ENCODE measurements at places on chromosomes 7 and 10. TPM values are rescaled to one million over a fixed set of nuclear protein-coding genes. Genes with fewer than 3 reads are reported as not detected.

- no peak for DNase-seq
- H3K4me3 ChIP-seq, result no peak overlapping the region
These were observed 32.6 kb upstream of the HABP2 start for GRCh38 chr10:113520261-113520660.

- H3K36me3 ChIP-seq, result no peaks in the 10 kb centered on the region
- H3K27ac ChIP-seq, result no peak overlapping the region
- no peak overlapping the region for H3K4me3 ChIP-seq
- H3K27me3 ChIP-seq, result no peaks in the 10 kb centered on the region
- no peak for DNase-seq
These were observed 472.0 kb upstream of the FZD8 start for GRCh38 chr10:36114141-36114540.

Gene JAKMIP3
- total RNA-seq, result 0.21 TPM

Gene HILPDA
- 72.3 TPM for total RNA-seq

Gene ANKRD16
- total RNA-seq, result 9.4 TPM

Gene CSTF2T
- total RNA-seq, result 29.5 TPM

Gene CFAP43
- not detected for total RNA-seq

Gene GHRHR
- total RNA-seq, result not detected

GRCh38 chr7:66429498-66430163 is 199.1 kb upstream of the KCTD7 start:
- H3K4me1 ChIP-seq, result no peaks in the 10 kb centered on the region
- H3K27me3 ChIP-seq, result no peaks in the 10 kb centered on the region
- DNase-seq, result no peak
- no peak overlapping the region for H3K27ac ChIP-seq
- H3K36me3 ChIP-seq, result no peaks in the 10 kb centered on the region

GRCh38 chr7:136324073-136324704 is 347.0 kb upstream of the MTPN start:
- H3K4me1 ChIP-seq, result no peaks in the 10 kb centered on the region
- DNase-seq, result no peak
- H3K27me3 ChIP-seq, result no peaks in the 10 kb centered on the region
- H3K36me3 ChIP-seq, result no peaks in the 10 kb centered on the region
- H3K4me3 ChIP-seq, result no peak overlapping the region

Gene PPIA
- 3,071 TPM for total RNA-seq

- DNase-seq, result no peak
- H3K27me3 ChIP-seq, result peaks cover 25% of the 10 kb centered on the region
- H3K4me3 ChIP-seq, result no peak overlapping the region
- H3K36me3 ChIP-seq, result no peaks in the 10 kb centered on the region
These were observed 148.2 kb upstream of the TNS3 start for GRCh38 chr7:47730142-47730541.

- H3K27ac ChIP-seq, result no peak overlapping the region
- H3K36me3 ChIP-seq, result no peaks in the 10 kb centered on the region
- H3K4me1 ChIP-seq, result peaks cover 18% of the 10 kb centered on the region
These were observed 589.8 kb downstream of the DNAJB6 start for GRCh38 chr7:157926521-157927150.

Gene DDC
- total RNA-seq, result 0.64 TPM

DNA sequence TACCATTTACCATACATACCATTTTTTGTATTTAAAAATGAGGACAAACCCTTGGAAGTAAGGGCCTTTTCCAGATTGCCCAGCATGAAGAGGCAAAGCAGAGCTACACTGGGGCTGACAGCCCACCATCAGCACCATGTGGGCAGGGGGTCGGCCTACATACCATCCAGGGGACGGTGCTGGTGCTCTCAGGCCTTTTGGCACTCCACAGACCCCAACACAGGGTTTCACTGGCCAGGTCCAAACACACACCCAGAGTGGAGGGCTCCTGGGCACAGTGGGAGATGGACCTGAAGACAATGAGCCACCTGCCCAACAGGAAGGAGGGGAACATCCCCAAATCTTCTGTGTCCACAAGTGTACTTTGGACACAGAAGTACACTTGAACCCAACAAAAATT is 69.2 kb upstream of the CAMK2B start:
- DNase-seq, result no peak
- H3K4me1 ChIP-seq, result no peaks in the 10 kb centered on the region
- no peak overlapping the region for H3K27ac ChIP-seq
- no peaks in the 10 kb centered on the region for H3K27me3 ChIP-seq
- no peak overlapping the region for H3K4me3 ChIP-seq

GRCh38 chr10:24727786-24728185 is 4.1 kb upstream of the ARHGAP21 start:
- DNase-seq, result peak; percentile 8
- no peak overlapping the region for H3K27ac ChIP-seq
- no peaks in the 10 kb centered on the region for H3K27me3 ChIP-seq
- no peak overlapping the region for H3K4me3 ChIP-seq
- no peaks in the 10 kb centered on the region for H3K36me3 ChIP-seq

Gene LBX1
- total RNA-seq, result not detected

- no peaks in the 10 kb centered on the region for H3K27me3 ChIP-seq
- H3K27ac ChIP-seq, result no peak overlapping the region
- H3K36me3 ChIP-seq, result peaks cover 4% of the 10 kb centered on the region
- no peak for DNase-seq
- H3K4me3 ChIP-seq, result no peak overlapping the region
These were observed 74.8 kb downstream of the DNAJB6 start for GRCh38 chr7:157411580-157411979.

Gene MMP21
- total RNA-seq, result not detected

GRCh38 chr7:84746353-84746752 is 440.5 kb downstream of the SEMA3D start:
- no peak overlapping the region for H3K4me3 ChIP-seq
- H3K4me1 ChIP-seq, result no peaks in the 10 kb centered on the region
- H3K27me3 ChIP-seq, result peaks cover 10% of the 10 kb centered on the region
- H3K36me3 ChIP-seq, result no peaks in the 10 kb centered on the region
- no peak overlapping the region for H3K27ac ChIP-seq
- no peak for DNase-seq

DNA sequence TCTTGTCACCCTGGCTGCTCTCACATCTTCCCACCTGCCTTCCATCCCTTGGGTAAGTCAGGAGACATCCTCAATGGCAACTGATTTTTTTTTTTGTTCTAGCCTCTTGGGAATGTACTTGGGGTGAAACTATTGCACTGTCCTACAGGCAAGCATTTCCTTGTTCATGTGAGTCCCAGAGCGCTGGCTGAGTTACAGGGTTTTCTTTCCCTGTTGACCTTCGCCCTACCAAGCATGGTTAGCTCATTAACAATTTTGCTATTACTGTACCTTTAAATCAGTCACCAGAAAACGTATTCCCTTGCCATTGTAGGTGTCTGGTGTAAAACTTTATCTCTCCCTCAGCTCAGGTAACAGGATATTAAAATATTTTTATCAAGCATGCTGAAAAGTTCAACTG is 98.9 kb downstream of the PRLHR start:
- H3K27me3 ChIP-seq, result peaks cover 26% of the 10 kb centered on the region
- H3K4me3 ChIP-seq, result no peak overlapping the region
- no peak overlapping the region for H3K27ac ChIP-seq
- no peak for DNase-seq

All from activated naive CD8-positive, alpha-beta T cell treated with anti-CD3 and anti-CD28 coated beads for 36 hours (primary cell).